Endothelial cell of umbilical vein (primary cell): ENCODE measurements at places on chromosomes 3 and 15.

DNA sequence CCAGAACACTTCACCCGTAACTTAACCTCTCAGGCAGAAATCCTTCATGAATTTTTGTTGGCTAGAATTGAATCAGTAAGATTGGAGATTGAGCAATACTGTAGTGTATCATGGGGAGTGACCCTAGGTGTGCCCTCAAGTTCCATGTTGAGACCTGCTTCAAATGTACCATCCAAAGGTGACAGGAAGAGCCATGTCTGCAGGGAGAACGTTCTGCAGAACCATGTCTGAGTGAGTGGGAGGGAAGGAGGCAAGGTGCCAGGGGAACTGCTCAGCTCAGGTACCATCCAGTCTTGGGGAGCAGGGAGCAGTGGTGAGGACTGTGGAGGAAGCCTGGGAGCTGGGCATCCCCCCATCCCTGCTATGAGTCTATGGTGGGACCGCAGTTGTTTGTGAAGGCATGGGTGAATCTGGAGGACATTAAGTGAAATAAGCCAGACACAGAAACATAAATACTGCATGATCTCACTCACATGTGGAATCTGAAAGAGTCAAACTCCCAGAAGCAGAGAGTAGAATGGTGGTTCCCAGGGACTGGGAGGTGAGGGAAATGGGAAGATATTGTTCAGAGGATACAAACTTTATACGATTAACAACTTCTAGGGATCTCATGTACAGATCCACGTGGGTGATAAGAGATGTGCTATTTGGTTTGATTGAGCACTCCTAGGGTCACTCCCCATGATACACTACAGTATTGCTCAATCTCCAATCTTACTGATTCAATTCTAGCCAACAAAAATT, 23.3 kb downstream of the CFAP161 start:
- no peak for DNase-seq

DNA sequence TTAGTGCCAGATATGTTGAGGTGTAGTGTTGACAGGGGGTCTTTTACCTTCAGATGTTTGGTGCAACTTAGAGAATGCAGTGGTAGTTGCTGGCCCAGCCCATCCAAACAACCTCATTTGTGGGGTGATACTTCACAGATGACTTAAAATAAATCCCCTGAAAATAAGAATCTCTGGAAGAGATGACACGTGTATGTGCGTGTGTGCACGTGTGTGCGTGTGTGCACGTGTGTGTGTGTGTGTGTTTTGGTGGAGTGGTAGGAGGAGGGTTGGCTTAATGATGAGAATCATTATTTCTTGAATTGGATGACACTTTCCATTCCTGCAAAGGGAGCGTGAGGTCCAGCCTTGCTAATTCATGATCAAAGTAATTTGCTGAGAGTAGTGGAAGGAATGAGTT, 31.9 kb downstream of the SNRPN start:
- DNase-seq, result no peak

DNA sequence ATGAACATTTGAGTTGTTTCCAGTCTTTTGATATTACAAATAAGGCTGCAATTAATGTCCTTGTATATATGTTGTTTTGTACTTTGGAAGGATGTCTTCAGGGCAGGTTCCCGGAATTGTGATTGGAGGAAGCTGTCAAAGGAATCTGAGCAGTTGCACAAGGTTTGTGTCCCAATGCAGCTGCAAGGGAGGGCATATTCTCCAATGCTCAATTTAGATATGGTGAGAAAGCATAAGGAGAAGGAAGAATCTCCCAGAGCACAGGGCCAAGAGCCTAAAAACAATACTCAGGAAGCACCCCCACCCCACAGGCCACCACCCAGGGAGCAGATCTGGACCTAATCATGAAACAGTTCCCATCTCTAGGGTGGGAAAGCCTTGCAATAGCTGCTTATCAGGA, 228.0 kb upstream of the LRRFIP2 start:
- DNase-seq, result no peak

- no peak for DNase-seq
Measured at GRCh38 chr3:179991104-179991503, 45.6 kb downstream of the PEX5L start.

- DNase-seq, result no peak
Measured at GRCh38 chr15:36544518-36545466, 34.6 kb upstream of the CDIN1 start.
